ENCODE measurements at places on chromosomes 1 and 21.

DNA sequence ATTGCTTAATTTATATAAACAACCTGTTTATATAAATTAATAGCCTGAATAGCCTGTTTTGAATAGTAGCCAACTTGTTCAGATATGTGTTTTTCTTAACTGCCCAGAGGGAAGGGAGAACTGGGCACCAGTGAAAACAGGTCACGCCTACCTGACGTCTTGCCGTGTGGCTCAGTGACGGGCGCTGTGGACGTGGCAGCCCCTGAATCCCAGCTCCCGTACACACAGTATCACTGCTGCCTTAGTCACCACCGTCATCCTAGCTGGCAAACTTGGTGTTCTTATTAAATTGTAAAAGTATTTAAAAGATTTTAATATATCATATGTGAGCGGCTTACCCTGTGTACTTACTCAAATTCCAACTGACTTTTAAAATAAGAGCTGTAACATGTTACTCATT is 35.4 kb upstream of the TRAPPC10 start:
- DNase-seq = no peak

- no peak for DNase-seq
Measured at GRCh38 chr1:42932442-42932941, 26.2 kb downstream of the SLC2A1 start.

DNA sequence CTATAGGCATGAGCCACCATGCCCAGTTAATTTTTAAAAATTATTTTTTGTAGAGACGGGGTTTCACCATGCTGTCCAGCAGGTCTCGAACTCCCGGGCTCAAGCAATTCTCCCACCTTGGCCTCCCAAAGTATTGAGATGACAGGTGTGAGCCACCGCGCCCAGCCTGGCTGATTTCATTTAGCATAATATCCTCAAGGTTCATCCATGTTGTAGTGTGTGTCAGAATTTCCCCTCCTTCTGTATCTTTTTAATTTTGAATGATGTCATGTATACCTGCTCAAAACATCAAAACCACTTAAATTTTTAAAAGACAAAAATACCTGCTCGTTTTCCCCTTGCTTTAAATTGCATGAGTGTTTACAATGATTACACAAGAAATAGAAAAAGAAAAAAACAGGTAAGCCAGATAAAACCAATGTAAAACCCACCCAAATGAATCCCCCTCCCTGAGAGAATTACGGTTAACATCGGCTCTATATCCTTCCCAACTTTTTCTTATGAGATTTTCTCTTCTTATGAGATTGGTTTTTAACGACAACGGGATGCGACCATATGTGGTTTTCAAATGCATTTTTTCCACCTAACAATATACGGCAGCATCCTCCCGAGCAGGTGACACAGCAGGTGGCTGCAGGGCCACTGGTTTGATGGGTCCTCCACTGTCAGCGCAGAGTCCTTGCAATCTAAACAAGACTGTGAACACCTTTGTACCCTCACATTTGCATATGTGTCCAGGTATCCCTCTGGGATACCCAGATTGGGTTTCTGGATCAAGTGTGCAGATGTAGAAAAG is 22.1 kb downstream of the IFFO2 start:
- no peak for DNase-seq

GRCh38 chr1:236717811-236718210 is 31.5 kb downstream of the ACTN2 start:
- no peak for DNase-seq

DNA sequence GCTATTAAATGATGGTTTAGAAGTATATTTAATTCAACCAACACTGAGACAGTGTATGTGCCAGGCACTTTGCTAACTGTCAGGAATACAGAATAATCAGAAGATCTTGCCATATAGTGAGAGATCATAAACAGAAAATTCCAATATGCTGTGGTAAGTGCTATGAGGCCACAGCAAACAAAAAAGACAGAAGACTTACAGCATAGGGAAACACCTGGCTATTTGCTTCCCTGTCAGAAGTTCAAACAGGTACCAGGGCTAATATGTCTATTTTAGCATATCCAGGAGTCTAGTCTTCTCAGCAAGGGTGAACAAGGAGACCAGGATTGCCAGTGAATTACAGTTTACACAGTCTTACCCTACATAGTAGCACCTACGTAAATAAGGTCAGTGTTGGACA is 30.4 kb downstream of the TRIT1 start:
- DNase-seq = no peak

DNA sequence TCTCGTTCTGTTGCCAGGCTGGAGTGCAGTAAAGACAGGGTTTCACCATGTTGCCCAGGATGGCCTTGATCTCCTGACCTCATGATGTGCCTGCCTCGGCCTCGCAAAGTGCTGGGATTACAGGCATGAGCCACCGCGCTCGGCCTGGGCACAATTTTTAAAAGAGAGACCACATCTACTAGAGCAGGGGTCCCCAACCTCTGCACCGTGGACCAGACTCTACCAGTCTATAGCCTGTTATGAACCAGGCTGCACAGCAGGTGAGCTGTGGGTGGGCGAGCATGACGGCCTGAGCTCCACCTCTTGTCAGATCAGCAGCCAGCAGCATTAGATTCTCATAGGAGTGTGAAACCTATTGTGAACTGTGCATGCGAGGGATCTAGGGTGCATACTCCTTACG is 20.8 kb downstream of the TNNT2 start:
- no peak for DNase-seq

DNA sequence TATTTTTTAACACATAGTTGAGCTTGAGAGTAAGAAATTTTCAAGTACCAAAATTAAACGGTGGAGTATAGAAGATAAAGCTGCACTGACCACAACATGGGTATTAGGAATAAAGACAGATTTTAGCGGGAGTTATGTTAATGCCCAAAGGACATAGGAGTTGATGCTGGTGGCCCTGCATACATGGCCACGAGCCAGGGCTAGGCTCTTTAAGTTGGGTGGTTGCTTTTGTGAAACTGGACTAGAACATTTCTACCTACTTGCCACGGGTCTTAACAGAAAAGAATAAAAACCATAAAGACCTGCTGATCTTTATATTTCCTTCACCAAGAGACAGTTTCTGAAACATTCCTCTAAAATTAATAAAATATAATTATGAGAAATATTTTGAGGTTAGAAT is 14.9 kb downstream of the EDEM3 start:
- no peak for DNase-seq

DNA sequence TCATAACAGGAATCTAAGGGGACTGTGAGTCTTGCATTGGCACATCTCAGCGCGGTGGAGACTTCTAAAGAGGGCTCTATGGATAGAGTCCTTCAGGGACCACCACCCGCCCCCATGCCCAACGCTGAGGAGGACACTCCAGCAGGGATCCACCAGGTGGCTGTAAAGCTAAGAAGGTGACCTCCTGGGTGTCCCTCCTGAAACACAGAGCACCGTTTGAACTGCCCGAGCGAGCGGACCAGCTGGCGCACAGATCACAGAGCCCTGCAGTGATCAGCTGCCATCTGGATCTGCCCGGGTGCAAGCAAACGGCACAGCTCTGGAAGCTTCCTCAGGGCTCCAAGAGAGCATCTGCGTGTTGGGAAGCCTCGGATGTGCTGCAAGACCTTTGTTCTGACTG is 51.3 kb upstream of the LYST start:
- no peak for DNase-seq

GRCh38 chr1:22157359-22157966 is 14.6 kb upstream of the WNT4 start:
- DNase-seq = no peak

GRCh38 chr1:222046684-222047263 is 304.9 kb upstream of the DUSP10 start:
- DNase-seq = no peak

GRCh38 chr1:240099329-240099728 is 7.6 kb downstream of the FMN2 start:
- DNase-seq = no peak

DNA sequence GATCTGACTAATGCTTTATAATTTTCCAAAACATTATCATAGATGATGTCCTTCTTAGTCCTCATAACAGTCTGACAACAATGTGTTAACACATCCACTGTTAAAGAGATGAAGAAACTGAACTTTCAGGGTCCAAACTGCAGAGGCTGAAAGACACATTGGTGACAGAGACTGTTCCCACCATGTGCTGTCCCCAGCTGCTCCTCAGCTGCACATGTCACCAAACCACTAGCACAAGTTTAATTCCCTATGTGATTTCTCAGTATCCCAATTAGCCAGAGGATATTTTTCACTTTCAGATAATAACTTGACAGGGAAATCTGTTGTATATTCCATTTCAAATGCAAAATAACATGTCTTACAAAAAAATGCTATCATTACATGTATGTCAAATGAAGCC is 24.6 kb downstream of the LAMC2 start:
- DNase-seq = no peak

GRCh38 chr1:111778541-111779051 is 22.9 kb downstream of the DDX20 start:
- no peak for DNase-seq

Measured in RCC 7860 (cell line).